Activated naive CD4-positive, alpha-beta T cell treated with anti-CD3 and anti-CD28 coated beads, Interleukin-2, amount 10 ng/mL, durations not matched to agents 7 days and 5 days (primary cell): ENCODE measurements at places on chromosomes 2 and 18.

- peak overlapping the region; percentile 9 for H3K27ac ChIP-seq
- H3K4me1 ChIP-seq = peaks cover 18% of the 10 kb centered on the region
- no peak for DNase-seq
- H3K36me3 ChIP-seq = no peaks in the 10 kb centered on the region
Measured at GRCh38 chr18:46630160-46630559, 26.9 kb downstream of the LOXHD1 start.

GRCh38 chr2:209471037-209471436 is 47.2 kb downstream of the MAP2 start:
- H3K36me3 ChIP-seq = no peaks in the 10 kb centered on the region
- no peaks in the 10 kb centered on the region for H3K27me3 ChIP-seq
- no peak for DNase-seq
- no peak overlapping the region for H3K27ac ChIP-seq

GRCh38 chr2:35347561-35347960 is 1008.0 kb upstream of the CRIM1 start:
- DNase-seq = no peak
- H3K27ac ChIP-seq = no peak overlapping the region
- H3K27me3 ChIP-seq = no peaks in the 10 kb centered on the region
- no peaks in the 10 kb centered on the region for H3K36me3 ChIP-seq
- no peak overlapping the region for H3K4me3 ChIP-seq
- H3K4me1 ChIP-seq = no peaks in the 10 kb centered on the region

DNA sequence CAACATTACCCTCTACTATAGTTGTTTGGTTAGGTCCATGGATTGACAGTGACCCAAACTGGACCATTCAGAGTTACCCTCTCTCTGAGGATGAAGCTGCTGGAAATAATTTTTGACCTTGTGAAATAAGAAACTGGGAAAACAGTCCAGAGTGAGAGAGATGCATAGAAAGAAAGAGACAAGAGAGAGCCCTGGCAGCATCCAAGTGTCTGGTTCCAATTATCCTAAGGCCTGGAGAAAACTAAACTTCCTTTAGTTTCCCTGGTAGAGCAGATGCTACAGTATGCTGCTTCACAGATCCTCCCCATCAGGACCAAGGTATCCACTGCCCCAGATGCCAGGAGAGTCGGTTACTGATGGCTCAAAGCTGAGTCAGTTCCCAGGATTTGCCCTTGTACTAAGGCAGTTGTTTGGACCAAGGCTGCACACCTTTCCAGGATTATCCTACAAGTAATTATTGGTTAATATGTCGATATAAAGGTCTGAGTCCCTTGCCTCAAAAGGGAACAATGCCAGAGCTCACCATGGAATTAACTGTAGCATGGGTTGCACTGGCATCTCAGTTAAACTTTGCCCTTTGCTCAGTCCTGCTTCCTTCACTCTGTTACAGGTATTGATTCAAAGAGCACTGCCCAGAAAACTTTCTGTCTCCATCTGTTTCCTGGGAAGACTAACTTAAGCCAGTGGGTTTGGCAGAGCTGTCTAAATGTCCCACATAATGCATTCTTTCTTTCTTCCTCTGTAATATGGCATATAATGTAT is 14.6 kb upstream of the CHN1 start:
- no peak overlapping the region for H3K27ac ChIP-seq
- H3K27me3 ChIP-seq = peaks cover 15% of the 10 kb centered on the region
- no peaks in the 10 kb centered on the region for H3K4me1 ChIP-seq
- H3K4me3 ChIP-seq = no peak overlapping the region

GRCh38 chr18:61772293-61772848 is 120.4 kb downstream of the RNF152 start:
- H3K27ac ChIP-seq = no peak overlapping the region
- DNase-seq = no peak
- no peaks in the 10 kb centered on the region for H3K36me3 ChIP-seq
- H3K4me1 ChIP-seq = no peaks in the 10 kb centered on the region
